SK-N-SH (cell line): ENCODE measurements at places on chromosomes 7 and 10. TPM values are rescaled to one million over a fixed set of nuclear protein-coding genes. Genes with fewer than 3 reads are reported as not detected.
A peak's percentile ranks its signal among the peaks of the same experiment; 100 is the strongest.

DNA sequence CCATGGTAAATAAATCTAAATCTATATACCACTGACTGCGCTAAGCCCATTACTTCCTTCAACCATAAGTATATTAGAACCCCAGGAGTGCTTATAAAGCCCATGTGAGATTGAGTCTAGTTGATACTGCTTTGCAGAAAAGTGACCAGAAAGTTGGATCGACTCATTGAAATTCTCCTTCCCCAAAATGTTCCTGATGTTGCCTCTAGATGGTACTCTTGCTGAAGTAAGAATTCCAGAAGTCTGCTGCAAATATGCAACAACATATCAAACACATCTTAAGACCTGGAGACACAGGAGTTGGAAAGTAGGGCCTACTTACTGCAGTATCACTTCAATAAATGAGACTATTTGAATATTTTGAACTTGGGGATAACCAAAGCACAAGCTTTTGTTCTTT is 550.8 kb downstream of the IPMK start:
- no peak overlapping the region for H3K27ac ChIP-seq
- no peak overlapping the region for H3K4me3 ChIP-seq
- H3K27me3 ChIP-seq, result no peaks in the 10 kb centered on the region

DNA sequence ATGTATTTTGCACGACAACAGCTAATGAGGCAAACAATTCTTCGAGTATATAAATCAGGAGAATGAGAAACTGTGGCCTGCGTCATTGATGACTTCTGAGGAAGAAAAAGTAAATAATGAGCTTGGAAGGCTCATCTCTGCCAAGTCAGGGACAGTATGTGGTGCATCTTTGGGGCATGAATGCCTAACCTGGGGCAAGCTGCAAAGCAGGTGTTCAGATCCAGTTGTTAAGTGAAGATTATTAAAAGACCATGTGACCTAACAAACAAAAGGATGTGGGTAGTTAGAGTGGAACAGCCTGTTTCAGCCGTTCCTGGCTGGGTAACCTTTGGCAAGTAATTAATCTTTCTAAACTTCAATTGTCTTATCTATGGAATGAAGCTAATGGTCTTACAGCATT is 93.0 kb downstream of the LYZL2 start:
- H3K4me3 ChIP-seq, result no peak overlapping the region
- no peaks in the 10 kb centered on the region for H3K27me3 ChIP-seq
- no peak for DNase-seq
- no peaks in the 10 kb centered on the region for H3K36me3 ChIP-seq

DNA sequence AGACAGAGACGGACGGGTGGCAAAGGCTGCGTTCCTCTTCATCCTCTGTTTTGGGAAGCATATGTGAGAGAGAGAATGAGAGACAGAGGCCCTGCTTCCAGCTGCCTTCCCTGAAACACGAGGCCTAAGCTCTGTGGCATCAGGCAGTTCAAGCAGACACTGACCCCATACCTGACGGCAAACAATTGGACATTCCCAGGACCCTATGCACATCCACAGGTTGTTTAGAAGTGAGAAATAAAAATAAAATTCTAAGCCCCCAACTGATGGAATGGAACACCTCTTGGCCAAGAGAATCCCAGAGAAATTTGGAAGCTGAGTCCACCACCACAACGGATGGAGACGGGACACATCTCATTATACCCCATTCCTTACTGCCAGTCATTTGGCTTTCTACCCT is 105.3 kb downstream of the CPXM2 start:
- H3K27ac ChIP-seq, result no peak overlapping the region
- H3K27me3 ChIP-seq, result no peaks in the 10 kb centered on the region
- H3K4me3 ChIP-seq, result no peak overlapping the region
- no peaks in the 10 kb centered on the region for H3K36me3 ChIP-seq

The TRIM4 gene
- polyA plus RNA-seq, result 6.6 and 7.6 TPM in 2 replicates

GRCh38 chr7:123772652-123773051 is 23.8 kb upstream of the WASL start:
- H3K4me1 ChIP-seq, result no peaks in the 10 kb centered on the region
- H3K27me3 ChIP-seq, result peaks cover 6% of the 10 kb centered on the region; the same call in 1 of the 2 replicates
- no peaks in the 10 kb centered on the region for H3K36me3 ChIP-seq
- no peak for DNase-seq
- H3K4me3 ChIP-seq, result no peak overlapping the region
- no peak overlapping the region for H3K27ac ChIP-seq

- H3K27ac ChIP-seq, result no peak overlapping the region
- H3K4me3 ChIP-seq, result no peak overlapping the region
- H3K27me3 ChIP-seq, result peaks cover 25% of the 10 kb centered on the region
- H3K4me1 ChIP-seq, result peaks cover 8% of the 10 kb centered on the region; the same call in 1 of the 2 replicates
These were observed 37.3 kb upstream of the LEP start for GRCh38 chr7:128203710-128204214.

GRCh38 chr10:118737603-118738302 is 17.0 kb downstream of the CACUL1 start:
- H3K36me3 ChIP-seq, result no peaks in the 10 kb centered on the region
- no peak overlapping the region for H3K4me3 ChIP-seq
- peaks cover 14% of the 10 kb centered on the region for H3K4me1 ChIP-seq
- H3K27me3 ChIP-seq, result no peaks in the 10 kb centered on the region

DNA sequence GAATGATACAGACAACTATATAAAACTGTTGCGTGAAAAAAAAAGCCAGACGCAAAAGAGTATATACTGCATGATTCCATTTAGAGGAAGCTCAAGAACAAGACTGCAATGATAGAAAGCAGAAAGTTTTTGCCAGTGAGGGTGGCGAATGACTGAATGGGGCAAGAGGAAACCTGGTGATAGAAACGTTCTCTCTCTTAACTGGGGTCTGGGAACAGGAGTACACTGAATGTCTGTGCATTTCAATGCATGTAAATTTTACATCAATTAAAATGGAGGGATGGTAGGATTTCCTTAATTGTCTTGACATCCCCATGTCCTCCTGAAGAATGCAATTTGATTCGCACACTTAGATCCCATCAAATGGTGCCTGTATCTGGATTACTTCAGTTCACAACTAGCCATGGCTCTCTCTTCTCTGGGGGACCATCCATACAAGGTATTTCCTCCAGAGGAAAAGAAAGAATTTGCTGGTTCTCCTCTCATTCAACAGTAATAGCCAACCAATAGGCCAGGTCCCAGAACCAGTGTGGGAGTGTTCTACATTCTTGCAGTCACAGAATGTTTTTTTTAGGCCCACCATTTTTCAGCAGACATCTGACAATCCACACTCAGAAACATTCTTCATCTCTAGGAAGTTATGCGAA is 221.0 kb upstream of the KLF14 start:
- H3K27ac ChIP-seq, result peak overlapping the region; percentile 100; the same call in 1 of the 2 replicates
- DNase-seq, result no peak
- H3K36me3 ChIP-seq, result peaks cover 26% of the 10 kb centered on the region; the same call in 1 of the 2 replicates
- peaks cover 3% of the 10 kb centered on the region for H3K4me1 ChIP-seq

The ACTL6B gene
- 0.67 and 0.93 TPM in 2 replicates for polyA plus RNA-seq

DNA sequence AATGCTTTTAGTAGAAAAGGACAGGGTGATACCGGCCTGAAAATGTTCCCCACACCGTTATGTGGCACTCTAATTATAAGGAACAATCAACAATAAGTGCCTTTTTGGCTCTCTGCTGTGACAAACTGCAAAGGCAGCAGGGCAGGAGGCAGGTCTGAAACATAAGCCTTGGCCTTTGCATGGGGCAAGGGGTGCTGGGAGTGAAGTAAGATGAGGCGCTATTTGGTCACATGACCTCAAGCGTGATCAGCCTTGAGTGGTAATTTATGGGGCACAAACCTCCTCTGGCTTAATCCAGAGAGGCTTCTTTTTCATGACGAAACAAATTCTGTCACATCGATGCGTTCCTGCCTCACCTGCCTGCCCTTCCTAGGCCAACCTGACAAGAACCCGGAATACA is 202.7 kb downstream of the TAX1BP1 start:
- H3K4me1 ChIP-seq, result no peaks in the 10 kb centered on the region
- H3K27me3 ChIP-seq, result no peaks in the 10 kb centered on the region
- no peaks in the 10 kb centered on the region for H3K36me3 ChIP-seq
- H3K27ac ChIP-seq, result no peak overlapping the region

The NUDT13 gene
- 3.4 and 6.0 TPM in 2 replicates for polyA plus RNA-seq

DNA sequence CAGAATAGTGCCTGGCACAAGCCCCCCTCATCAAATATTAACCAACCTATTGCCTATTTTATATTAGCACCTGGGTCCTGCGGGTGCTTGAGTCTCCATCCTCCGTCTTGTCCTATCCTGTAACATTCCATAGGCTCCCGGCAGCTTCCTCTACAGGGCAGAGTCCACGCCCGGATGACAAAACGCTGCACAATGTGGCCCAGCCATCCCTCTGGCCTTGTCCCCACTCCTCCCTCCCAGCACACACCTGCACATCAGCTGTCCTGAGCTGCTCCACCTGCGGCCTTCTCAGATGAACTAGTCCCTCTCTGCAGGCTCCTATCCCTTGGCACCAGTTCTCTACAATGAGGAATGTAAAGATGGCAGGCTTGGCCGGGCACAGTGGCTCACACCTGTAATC is 153.5 kb upstream of the PDE1C start:
- peaks cover 79% of the 10 kb centered on the region for H3K27me3 ChIP-seq
- no peak overlapping the region for H3K27ac ChIP-seq
- no peak overlapping the region for H3K4me3 ChIP-seq
- H3K36me3 ChIP-seq, result no peaks in the 10 kb centered on the region
- H3K4me1 ChIP-seq, result no peaks in the 10 kb centered on the region
